PC-3 (cell line): ENCODE measurements at places on chromosomes 7 and 10. TPM values are rescaled to one million over a fixed set of nuclear protein-coding genes. Genes with fewer than 3 reads are reported as not detected.

- no peak overlapping the region for H3K27ac ChIP-seq
- H3K4me1 ChIP-seq = peaks cover 2% of the 10 kb centered on the region; the same call in 1 of the 2 replicates
- peaks cover 6% of the 10 kb centered on the region; the same call in 1 of the 2 replicates for H3K27me3 ChIP-seq
- H3K4me3 ChIP-seq = no peak overlapping the region
- no peaks in the 10 kb centered on the region for H3K36me3 ChIP-seq
These were observed 52.7 kb downstream of the TMEM130 start for GRCh38 chr7:98816967-98817710.

DNA sequence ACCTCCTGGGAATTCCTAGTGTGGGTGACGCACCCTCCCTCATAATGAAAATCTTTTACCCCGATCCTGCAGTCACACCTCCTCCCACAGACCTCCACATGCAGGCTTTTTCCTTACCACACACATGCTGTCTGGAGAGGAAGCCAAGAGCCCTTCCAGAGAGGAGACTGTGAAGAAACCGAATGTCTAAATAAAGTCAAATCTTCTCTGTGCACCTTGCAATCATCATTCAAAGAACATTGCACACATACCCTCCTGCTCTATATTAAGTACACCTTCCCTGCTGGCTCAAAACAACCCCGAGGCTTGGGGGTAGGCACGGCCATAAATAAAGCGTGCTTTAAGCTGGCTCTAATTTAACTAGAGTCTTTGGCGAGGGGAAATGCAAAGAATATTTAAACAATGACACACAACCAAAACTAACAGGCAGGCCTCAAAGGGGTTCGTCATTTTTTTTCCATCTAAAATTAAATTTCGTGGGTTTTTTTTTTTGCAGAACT lies 34.9 kb downstream of the CALML3 start:
- peak overlapping the region; percentile 99 for H3K27ac ChIP-seq
- DNase-seq = peak; percentile 68
- no peaks in the 10 kb centered on the region for H3K36me3 ChIP-seq
- H3K27me3 ChIP-seq = no peaks in the 10 kb centered on the region

DNA sequence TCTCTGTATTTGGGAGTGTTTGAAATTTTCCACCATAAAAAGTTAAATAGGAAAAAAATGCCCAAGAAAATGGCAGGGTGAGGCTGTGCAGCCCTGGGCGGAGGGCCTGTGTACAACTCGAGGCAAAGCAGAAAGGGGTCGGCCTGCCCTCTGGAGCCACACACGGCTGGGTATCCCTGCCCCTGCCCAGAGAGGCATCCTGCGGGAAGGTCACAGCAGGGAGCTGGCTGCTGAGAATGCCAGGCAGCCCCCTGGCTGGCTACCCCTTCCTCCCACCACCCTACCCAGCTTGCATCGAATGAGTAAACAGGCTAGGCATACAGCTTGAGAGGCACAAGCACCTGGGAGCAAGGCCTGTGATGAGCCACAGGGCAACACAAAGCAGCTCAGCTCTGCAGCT lies 46.1 kb downstream of the CAMK2B start:
- no peak for DNase-seq
- no peaks in the 10 kb centered on the region for H3K36me3 ChIP-seq
- H3K27me3 ChIP-seq = no peaks in the 10 kb centered on the region
- no peaks in the 10 kb centered on the region for H3K4me1 ChIP-seq
- no peak overlapping the region for H3K4me3 ChIP-seq

GRCh38 chr7:43658718-43659548 lies 70.4 kb downstream of the COA1 start:
- H3K4me1 ChIP-seq = peaks cover 37% of the 10 kb centered on the region
- H3K4me3 ChIP-seq = peak overlapping the region; percentile 34
- peak overlapping the region; percentile 96 for H3K27ac ChIP-seq
- H3K27me3 ChIP-seq = no peaks in the 10 kb centered on the region
- peaks cover 17% of the 10 kb centered on the region for H3K36me3 ChIP-seq

DNA sequence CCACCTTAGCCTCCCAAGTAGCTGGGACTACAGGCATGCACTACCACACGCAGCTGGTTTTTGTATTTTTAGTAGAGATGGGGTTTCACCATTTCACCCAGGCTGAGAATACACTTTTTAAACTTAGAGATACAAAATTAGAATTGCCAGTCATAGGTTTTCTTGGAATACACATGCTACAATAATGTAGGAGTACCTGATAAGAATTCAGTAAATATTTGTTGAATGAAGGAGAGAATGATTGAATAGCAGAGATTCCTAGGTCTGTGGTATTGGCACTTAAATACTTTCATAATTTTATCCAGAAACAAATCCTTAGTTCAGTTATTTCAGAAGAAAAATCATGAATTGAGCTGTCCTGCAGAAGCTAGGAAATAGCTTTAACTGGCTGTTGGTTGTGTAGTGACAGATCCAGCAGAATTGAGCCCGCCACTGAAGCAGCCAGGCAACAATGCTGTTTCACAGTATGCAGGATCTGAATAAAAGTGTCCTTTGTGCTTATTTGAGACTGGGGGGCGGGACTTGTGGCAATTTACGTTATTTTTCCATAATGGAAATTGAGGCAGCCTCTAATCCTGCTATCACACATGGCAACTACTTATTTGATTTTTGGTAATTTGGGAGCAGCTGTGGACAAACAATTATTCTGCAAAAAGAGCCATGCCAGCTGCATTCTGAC lies 31.5 kb downstream of the NRF1 start:
- DNase-seq = no peak
- H3K36me3 ChIP-seq = no peaks in the 10 kb centered on the region
- H3K27ac ChIP-seq = no peak overlapping the region
- H3K4me3 ChIP-seq = peak overlapping the region; percentile 16; the same call in 1 of the 2 replicates

- H3K27ac ChIP-seq = no peak overlapping the region
- DNase-seq = no peak
- no peaks in the 10 kb centered on the region for H3K27me3 ChIP-seq
- no peaks in the 10 kb centered on the region for H3K4me1 ChIP-seq
These were observed 719.6 kb upstream of the GRM3 start for GRCh38 chr7:85924062-85924461.

GRCh38 chr7:99666013-99666395 lies 13.8 kb downstream of the CYP3A5 start:
- H3K27ac ChIP-seq = no peak overlapping the region
- DNase-seq = no peak
- H3K27me3 ChIP-seq = no peaks in the 10 kb centered on the region
- H3K4me1 ChIP-seq = no peaks in the 10 kb centered on the region
- no peaks in the 10 kb centered on the region for H3K36me3 ChIP-seq
- H3K4me3 ChIP-seq = no peak overlapping the region

DNA sequence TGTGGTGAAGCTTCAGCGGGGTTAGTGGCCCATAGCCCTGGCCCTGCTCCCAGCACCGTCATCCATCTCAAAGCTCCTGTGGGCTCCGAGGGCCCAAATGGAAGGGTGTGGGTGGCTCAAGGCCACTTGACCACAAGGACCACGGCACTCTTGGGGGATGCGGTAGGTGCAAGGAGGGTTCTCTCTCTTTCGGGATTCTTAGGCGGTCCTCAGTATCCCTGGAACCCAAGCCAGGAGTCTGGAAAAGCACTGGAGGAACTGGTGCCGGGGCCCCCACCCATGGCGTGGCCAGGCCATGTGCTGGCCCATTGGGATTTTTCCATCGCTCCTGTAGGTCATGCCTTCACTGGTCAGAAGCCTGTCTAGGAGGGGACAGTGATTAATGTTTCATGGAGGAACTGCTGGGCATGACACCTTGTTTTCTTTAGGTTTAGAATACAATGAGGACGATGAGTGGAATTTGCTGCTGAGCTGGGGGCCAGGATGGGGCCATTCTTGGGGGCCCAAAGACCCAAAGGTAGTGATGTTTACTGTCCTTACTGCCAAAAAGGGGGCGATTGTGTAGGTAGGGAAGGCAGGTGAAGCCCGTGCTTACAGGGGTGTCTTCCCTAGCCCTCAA lies 16.7 kb downstream of the AQP1 start:
- no peak overlapping the region for H3K27ac ChIP-seq
- H3K4me3 ChIP-seq = no peak overlapping the region
- no peaks in the 10 kb centered on the region for H3K4me1 ChIP-seq
- no peaks in the 10 kb centered on the region for H3K36me3 ChIP-seq
- H3K27me3 ChIP-seq = no peaks in the 10 kb centered on the region

GRCh38 chr10:49110684-49111319 lies 4.5 kb downstream of the VSTM4 start:
- H3K27ac ChIP-seq = no peak overlapping the region
- peaks cover 77% of the 10 kb centered on the region for H3K27me3 ChIP-seq
- no peaks in the 10 kb centered on the region for H3K36me3 ChIP-seq
- no peaks in the 10 kb centered on the region for H3K4me1 ChIP-seq
- no peak for DNase-seq
- no peak overlapping the region for H3K4me3 ChIP-seq

DNA sequence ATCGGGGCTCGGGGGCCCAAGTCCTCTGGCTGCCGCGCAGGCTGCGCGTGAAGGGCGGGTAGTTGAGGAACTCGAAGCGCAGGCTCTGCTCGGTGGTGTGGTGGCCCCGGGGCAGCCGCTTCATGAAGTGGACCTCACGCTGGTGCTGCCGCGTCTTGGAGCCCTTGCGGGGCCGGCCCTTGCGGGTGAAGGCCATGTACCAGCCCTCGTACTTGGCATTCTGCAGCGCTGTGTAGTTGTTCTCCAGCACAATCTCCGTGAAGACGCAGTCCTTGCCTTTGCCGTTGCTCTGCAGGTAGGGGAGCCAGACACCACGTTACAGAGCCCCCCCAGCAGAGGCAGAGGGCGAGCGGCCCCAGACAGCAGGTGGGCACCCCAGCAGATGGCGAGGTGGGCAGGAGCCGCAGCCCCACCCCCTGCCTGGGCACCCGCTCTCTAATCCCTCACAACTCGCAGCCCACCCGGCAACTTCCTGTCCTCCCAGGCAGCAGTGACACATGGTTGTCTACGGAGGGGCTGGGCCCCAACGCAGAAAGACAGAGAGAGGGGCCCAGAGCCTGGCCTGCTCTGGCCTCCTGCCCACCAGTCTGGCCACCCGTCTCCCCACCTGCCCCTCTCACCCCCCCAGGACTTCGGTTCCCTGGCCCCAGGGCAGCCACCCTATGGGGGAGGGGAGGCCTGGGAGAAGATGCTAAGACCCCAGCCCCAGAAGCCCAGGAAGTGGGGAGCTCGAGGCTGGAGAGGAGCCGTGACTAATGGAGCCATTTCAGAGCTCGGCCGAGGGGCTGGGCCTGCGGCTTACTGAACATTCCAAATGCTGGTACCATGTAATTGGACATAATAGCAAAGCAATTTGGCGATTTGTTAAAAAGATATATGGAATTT lies 5.3 kb downstream of the FGF8 start:
- no peaks in the 10 kb centered on the region for H3K4me1 ChIP-seq
- H3K36me3 ChIP-seq = no peaks in the 10 kb centered on the region
- no peak for DNase-seq

DNA sequence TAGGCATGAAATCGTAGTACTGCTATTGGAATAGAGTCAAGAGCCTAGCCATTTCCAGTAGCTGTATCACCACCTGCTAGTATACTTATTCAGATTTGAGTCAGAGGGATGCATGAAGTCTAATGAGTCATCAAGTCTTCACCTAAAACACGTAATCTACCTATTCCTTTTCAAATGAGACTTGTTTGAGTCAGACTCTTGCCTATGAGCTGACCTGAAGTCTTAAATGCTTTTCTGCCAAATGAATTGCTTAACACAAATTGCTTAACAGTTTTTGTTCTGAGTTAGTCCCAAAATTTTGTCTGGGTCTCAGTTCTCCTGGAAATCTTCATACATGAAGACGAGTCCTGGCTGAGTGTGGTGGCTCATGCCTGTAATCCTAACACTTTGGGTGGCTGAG lies 165.2 kb downstream of the GNAT3 start:
- no peaks in the 10 kb centered on the region for H3K36me3 ChIP-seq
- H3K4me1 ChIP-seq = peaks cover 25% of the 10 kb centered on the region
- peak overlapping the region; percentile 80 for H3K27ac ChIP-seq
- H3K4me3 ChIP-seq = no peak overlapping the region

GRCh38 chr10:74391786-74392185 lies 240.8 kb downstream of the ADK start:
- H3K36me3 ChIP-seq = peaks cover 28% of the 10 kb centered on the region
- no peak overlapping the region for H3K27ac ChIP-seq
- no peaks in the 10 kb centered on the region for H3K27me3 ChIP-seq
- no peak for DNase-seq
- no peaks in the 10 kb centered on the region; the same call in 1 of the 2 replicates for H3K4me1 ChIP-seq

DNA sequence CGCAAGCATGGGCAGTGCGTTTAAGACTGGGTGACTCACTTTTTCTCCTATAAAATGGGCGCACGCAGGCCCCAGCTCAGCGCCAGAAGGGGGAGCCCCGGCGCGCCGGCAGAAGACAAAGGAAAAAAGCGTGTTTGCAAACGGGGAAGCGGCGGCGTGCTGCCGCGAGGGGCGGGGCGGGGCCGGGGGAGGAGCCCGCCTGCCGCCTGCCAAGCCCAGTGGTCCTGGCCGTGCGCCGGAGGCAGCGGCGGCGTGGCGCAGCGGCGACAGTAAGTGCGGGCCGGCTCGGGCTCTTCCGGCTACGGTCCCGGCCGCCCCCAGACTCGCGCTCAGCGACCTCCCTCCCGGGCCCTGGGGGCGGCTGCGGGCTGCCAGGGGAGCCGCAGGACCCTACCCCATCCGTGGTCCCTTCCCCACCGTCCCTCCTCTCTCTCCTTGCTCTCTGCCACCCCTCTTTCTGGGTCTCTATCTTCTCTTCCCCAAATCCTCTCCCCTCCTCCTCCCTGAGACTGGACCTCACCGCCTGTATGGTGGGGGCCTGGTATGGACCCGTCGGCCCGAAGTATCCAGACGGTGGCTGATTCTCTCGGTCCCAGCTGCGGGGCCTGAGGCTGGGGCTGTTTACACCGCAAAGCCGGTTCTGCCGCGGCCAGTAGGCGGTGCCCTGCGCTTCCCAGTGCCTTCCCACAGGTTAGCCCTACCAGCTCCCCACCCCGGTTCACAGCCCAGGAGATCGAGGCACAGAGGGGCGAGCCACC lies at the start of gene SLC29A3:
TSS of gene SLC29A3 (plus strand) at position 218 of the 758 bp plus-strand sequence. CDS start at position 269, 51 bp downstream.
- no peak within 1 kb of the TSS for H3K27ac ChIP-seq
- H3K27me3 ChIP-seq = no peaks in the 10 kb centered on the region
- H3K4me3 ChIP-seq = peak within 1 kb of the TSS; percentile 93
- no peaks in the 10 kb centered on the region for H3K36me3 ChIP-seq

DNA sequence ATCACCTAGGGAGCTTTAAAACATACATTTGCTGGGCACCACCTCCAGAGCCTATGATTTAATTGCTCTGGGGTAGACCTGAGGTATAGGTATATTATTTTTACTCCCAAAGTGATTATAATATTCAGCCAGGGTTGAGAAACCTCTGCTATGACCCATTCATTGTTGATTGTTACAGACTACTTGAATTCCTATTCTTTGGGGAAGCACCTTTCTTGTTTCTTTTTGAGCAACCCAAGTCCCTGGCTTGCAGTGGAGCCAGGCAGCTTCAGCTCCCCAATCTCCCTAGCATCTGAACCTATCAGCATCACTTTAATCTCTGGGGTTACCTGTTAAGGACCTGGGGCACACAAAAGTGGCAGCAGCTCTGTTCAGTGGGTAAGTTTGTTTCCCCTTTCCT lies 8.6 kb downstream of the PRKG1 start:
- no peak for DNase-seq
- no peaks in the 10 kb centered on the region for H3K36me3 ChIP-seq
- no peaks in the 10 kb centered on the region for H3K4me1 ChIP-seq
- H3K4me3 ChIP-seq = no peak overlapping the region

GRCh38 chr10:60367901-60368300 lies 21.8 kb downstream of the ANK3 start:
- no peak for DNase-seq
- no peaks in the 10 kb centered on the region for H3K4me1 ChIP-seq
- H3K36me3 ChIP-seq = no peaks in the 10 kb centered on the region
- no peak overlapping the region for H3K27ac ChIP-seq
- no peak overlapping the region for H3K4me3 ChIP-seq

GRCh38 chr7:27966219-27966780 lies 214.3 kb downstream of the JAZF1 start:
- DNase-seq = no peak
- H3K4me3 ChIP-seq = no peak overlapping the region
- H3K27me3 ChIP-seq = no peaks in the 10 kb centered on the region
- no peak overlapping the region for H3K27ac ChIP-seq
- H3K4me1 ChIP-seq = peaks cover 6% of the 10 kb centered on the region

Gene CPN1
- not detected in 2 replicates for total RNA-seq

Gene GALNT11
- total RNA-seq = 18.1 and 19.5 TPM in 2 replicates

Gene PLPP4
- 5.0 and 10.7 TPM in 2 replicates for total RNA-seq

Gene PWWP2B
- 24.5 and 41.5 TPM in 2 replicates for total RNA-seq

Gene SLC39A12
- total RNA-seq = not detected in 2 replicates
